ENCODE measurements at places on chromosomes 4 and X. TPM values are rescaled to one million over a fixed set of nuclear protein-coding genes. Genes with fewer than 3 reads are reported as not detected.

CD40LG gene
- total RNA-seq, result not detected

UGT2B17 gene
- not detected for total RNA-seq

P2RY10 gene
- not detected for total RNA-seq

IL15 gene
- 0.98 TPM for total RNA-seq

GRIA2 gene
- 2.3 TPM for total RNA-seq

GABRQ gene
- total RNA-seq, result 0.10 TPM

LRP2BP gene
- total RNA-seq, result 0.17 TPM

PJA1 gene
- 34.2 TPM for total RNA-seq

MAB21L2 gene
- total RNA-seq, result 0.51 TPM

UGT2B15 gene
- total RNA-seq, result 0.57 TPM

KDR gene
- 0.33 TPM for total RNA-seq

DNA sequence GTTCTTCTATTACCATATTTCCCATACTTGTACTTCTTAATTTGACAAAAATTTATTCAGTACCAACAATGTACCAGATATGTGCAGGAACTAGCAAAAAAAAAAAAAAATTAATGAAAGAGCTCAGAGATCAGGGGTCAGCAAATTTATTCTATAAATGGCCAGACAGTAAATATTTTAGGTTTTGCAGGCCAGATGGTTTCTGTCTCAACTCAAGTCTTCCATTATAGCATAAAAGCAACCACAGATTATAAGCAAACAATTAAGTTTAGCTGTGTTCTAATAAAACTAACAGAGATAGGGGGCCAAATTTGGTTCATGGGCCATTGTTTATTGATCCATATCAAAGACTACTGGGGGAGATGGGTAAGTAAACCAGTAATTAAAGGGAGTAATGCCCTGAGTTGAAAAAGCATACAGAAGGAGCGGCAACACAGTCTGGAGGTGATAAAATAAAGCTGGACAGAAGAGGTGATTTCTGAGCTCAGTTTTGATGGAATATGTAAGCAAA lies 19.3 kb downstream of the NEK1 start:
- H3K27ac ChIP-seq, result no peak overlapping the region
- H3K4me3 ChIP-seq, result no peak overlapping the region
- H3K4me1 ChIP-seq, result no peaks in the 10 kb centered on the region
- DNase-seq, result no peak
- peaks cover 4% of the 10 kb centered on the region for H3K36me3 ChIP-seq

DNA sequence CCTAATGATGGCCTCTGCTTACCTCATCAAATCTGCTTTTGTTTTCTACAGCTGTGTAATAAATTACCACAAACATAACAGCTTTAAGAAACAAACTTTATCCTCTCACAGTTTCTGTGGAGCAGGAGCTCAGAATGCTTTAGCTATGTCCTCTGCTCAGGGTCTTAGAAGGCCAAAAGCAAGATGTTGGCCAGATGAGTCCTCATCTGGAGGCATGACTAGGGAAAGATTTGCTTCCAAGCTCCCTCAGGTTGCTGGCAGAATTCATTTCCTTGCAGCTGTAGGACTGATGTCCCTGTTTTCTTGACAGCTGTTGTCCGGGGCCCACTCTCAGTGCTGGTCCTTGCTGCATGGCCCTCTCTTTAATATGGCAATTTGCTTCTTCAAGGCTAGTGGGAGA lies 116.7 kb upstream of the PDE5A start:
- no peak for DNase-seq
- no peaks in the 10 kb centered on the region for H3K27me3 ChIP-seq
- H3K4me1 ChIP-seq, result peaks cover 4% of the 10 kb centered on the region
- H3K4me3 ChIP-seq, result no peak overlapping the region
- H3K36me3 ChIP-seq, result no peaks in the 10 kb centered on the region

GRCh38 chr4:64250061-64250460 lies 159.2 kb downstream of the TECRL start:
- H3K36me3 ChIP-seq, result no peaks in the 10 kb centered on the region
- no peak for DNase-seq
- no peaks in the 10 kb centered on the region for H3K4me1 ChIP-seq
- no peaks in the 10 kb centered on the region for H3K27me3 ChIP-seq
- no peak overlapping the region for H3K4me3 ChIP-seq

- peak overlapping the region; percentile 77 for H3K4me3 ChIP-seq
- peaks cover 51% of the 10 kb centered on the region for H3K27me3 ChIP-seq
- no peaks in the 10 kb centered on the region for H3K36me3 ChIP-seq
- peaks cover 6% of the 10 kb centered on the region for H3K4me1 ChIP-seq
- peak; percentile 18 for DNase-seq
These were observed 68.3 kb downstream of the LARP7 start for GRCh38 chr4:112704991-112705845.

GRCh38 chr4:108224611-108225053 lies 55.9 kb upstream of the LEF1 start:
- no peak for DNase-seq
- no peak overlapping the region for H3K4me3 ChIP-seq
- no peaks in the 10 kb centered on the region for H3K36me3 ChIP-seq
- H3K4me1 ChIP-seq, result no peaks in the 10 kb centered on the region
- no peaks in the 10 kb centered on the region for H3K27me3 ChIP-seq
- H3K27ac ChIP-seq, result no peak overlapping the region

GRCh38 chr4:61500883-61501282 lies 300.8 kb downstream of the ADGRL3 start:
- H3K4me3 ChIP-seq, result no peak overlapping the region
- H3K27ac ChIP-seq, result no peak overlapping the region
- no peaks in the 10 kb centered on the region for H3K4me1 ChIP-seq
- H3K27me3 ChIP-seq, result no peaks in the 10 kb centered on the region
- no peaks in the 10 kb centered on the region for H3K36me3 ChIP-seq

DNA sequence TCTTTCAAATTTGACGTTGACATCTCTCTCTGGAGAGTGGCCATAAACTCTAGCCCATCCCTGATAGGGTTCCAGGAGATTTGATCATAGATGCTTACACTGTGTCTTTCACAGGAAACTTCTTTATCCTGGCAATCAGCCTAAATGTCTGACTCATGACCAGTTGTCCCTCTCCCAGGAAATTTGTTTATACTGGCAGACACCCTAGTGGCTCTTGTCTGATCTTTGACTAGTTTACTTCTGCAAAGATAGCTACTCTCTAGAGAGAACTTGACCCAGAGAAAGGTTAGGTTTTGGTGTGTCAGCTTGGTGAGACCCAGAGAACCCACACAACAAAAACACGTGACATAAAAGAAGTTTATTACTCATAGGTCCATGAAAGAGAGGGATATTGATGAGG lies 509.8 kb downstream of the CENPC start:
- peaks cover 2% of the 10 kb centered on the region for H3K4me1 ChIP-seq
- no peaks in the 10 kb centered on the region for H3K36me3 ChIP-seq
- no peak for DNase-seq

DNA sequence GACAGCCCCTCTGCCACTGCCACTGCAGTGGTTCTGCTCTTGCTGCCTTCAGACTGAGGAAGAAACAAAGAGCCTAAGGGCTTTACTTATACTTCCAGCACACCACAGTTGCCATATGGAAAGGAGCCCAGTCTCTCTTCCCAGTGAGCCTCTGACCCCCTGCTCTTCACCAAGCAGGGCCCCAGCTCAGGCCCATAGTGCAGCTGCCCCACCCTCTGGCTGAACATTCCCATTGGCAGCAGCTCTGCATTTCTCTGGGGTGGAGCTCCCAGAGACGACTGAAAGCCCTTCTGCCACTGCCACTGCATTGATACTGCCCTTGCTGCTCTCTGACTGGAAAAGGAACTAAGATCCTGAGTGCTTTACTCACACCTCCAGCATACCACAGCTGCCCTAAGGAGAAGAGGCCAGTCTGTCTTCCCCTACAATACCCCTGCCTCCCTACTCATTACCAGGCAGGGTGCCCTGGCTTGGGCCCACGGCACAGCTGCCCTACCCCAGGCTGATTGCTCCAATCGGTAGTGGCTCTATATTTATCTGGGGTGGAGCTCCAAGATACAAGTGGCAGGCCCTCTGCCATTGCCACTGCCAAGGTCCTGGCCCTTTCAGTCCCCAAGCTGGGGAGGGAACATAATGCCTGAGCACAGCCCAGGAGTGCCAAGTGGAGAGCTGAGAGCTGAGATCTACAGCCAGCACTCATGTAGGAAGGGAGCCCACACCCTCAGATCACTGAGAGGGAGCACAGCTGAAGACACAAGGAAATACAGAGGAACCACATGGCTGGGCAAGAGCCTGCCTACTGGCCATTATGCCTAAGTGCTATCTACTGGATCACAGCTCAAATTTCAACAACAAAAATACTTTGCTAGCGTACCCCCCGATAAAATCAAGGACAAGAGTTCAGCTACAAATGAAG lies 36.0 kb downstream of the AWAT2 start:
- no peaks in the 10 kb centered on the region for H3K27me3 ChIP-seq
- no peak for DNase-seq
- H3K36me3 ChIP-seq, result no peaks in the 10 kb centered on the region
- no peaks in the 10 kb centered on the region for H3K4me1 ChIP-seq
- H3K27ac ChIP-seq, result no peak overlapping the region
- H3K4me3 ChIP-seq, result no peak overlapping the region

DNA sequence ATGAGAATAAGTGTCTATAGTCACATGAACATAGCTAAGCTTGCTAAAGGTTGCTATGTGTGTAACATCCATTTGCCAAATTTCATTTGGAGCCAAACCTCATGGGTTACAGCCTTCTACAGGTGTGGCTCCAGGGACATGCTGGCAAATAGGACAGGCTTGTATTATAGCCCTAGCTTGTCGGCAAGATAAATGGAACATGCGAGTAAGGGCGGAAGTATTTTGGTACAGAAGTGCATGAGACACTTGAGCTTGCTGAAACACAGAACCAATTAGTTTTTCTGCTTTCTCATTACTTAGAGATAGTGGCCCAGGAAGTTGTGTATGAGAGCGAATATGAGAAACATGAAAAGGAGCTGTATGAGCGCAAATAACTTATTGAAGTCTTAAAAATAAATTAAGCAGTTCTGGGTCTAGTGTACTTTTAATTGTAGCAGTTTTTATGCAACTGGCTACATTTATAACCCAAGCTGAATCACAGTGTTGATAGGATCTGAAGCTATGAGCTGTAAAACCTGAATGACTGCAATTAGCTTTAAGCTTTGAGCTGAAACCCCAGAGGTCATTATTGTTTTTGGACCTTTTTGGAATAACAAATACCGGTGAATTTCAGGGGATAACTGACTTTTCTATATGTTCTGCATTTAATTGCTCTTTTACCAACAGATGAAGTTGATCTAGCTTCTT lies 64.6 kb downstream of the KDM5C start:
- peaks cover 5% of the 10 kb centered on the region for H3K36me3 ChIP-seq
- H3K27ac ChIP-seq, result no peak overlapping the region

Data from progenitor cell of endocrine pancreas (in vitro differentiated cells).